ENCODE measurements at places on chromosomes 2 and 18.

- no peak for DNase-seq
These were observed 95.2 kb downstream of the TANC1 start for GRCh38 chr2:159063677-159064076.

GRCh38 chr18:79823120-79823519 is 25.4 kb downstream of the KCNG2 start:
- DNase-seq: no peak

GRCh38 chr2:10908195-10908594 is 3.5 kb upstream of the KCNF1 start:
- DNase-seq: no peak

GRCh38 chr18:57210107-57210715 is 63.3 kb downstream of the BOD1L2 start:
- DNase-seq: peak; percentile 26

GRCh38 chr2:39805936-39806608 is 27.0 kb upstream of the THUMPD2 start:
- DNase-seq: no peak

- no peak for DNase-seq
These were observed 244.9 kb upstream of the CXCR4 start for GRCh38 chr2:136362676-136363390.

DNA sequence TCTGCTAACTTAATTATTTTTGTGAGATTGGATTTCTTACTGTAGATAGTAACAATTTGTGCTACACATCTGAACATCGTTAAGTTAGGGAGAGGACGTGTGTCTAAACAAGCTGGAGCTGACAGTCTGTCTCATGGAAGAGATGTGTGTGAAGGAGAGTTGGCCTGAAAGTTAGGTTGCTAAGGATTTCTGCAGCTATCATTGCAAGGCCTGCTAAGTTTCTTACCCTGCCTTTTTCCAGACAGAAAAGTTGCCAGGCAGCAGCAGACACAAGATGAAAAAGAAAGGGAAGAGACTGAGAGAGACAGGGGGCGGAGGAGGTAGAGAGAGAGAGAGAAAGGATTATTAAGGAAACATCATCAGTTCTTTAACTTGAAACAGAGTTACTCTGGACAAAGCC is 4.1 kb upstream of the LRP1B start:
- DNase-seq: no peak

DNA sequence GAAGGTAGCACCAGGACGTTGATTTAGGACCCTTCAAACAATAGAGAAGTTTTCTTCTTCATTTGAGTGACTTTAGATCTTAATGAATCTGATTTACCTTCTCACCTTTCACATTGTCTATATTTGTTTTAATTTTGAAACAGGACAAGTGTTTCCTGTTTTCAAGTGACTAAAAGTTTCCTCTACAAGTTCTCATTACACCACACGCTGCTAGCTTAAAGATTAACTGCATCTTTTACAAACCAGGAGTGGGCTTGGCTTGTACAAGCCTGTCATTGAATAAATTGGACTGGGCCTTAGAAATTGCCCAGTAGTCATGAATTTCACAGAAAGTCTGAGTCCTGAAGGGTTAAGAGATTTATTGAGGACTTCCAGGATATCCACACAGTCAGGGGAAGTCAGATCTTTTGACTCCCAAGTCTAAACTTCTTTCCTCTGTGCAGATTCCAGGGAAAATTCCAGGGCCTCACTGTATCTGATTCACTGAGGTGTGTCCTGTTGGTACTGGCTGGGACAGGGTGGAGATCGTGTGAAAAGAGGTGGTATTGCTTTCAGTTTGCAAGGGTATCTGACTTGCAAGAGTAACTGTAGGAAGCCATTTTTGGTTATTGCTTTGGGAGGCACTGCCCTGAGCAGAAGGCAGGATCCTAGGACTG is 3.4 kb downstream of the SGPP2 start:
- DNase-seq: no peak
